ENCODE measurements at places on chromosomes 16 and 17.

DNA sequence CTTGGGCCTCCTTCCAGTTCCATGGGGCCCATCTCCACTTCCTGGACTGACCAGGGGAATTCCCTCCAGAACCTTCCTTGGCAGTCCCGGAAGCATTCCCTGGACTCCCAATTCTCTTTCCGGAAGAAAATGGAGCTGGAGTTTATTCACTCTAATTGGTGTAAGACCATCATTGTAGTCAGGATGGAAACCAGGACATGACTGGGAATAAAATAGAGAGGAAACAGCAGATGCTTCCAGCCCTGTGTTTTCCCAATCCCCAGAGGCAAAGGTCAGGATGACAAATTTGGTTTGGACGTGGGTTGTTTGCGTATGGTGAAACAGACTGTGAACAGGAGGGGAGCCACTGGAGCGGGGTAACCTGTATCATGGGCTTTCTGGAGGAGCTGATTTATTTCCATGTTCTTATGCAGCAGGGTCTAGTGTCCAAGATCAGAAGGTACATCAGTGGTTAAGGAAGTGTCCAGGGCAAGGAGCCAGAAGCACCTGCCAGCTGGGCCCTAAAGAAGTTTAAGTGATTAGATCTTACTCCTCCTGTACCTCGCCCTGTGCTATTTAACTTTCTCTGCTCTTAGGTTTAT is 8.5 kb upstream of the LONP2 start:
- DNase-seq, result no peak

DNA sequence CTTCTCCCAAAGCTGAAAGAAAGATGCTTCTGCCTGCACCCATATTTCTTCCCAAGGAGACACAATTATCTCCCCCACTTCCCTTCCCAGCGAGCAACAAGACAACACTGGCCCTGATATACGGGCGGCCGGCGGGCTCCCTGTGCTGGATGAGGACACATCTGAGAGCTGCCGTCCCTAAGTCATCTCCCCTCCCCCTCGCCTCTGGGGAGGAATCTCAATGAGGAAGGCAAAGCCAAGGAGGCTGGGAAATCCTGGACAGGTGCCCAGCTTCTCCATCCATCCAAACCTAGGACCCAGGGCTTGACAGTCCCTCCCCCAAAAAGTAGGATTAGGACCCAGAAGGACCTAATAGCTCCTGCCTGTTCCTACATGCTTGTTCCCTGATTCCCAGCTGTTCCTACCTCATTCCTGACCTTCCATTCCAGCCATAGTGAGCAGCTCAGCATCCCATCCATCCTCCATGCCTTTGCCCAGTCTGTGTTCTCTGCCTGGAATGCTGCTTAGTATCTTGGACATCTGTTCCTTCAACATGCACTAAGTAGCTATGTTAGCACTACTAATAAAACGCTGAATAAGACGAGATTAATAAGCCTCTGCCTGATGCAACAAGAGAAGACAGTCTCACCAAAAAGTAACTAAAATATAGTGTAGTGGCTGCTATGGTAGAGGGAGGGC is 167.9 kb downstream of the CCT6B start:
- no peak for DNase-seq

GRCh38 chr17:57609125-57609877 is 135.8 kb downstream of the CCDC182 start:
- no peak for DNase-seq

DNA sequence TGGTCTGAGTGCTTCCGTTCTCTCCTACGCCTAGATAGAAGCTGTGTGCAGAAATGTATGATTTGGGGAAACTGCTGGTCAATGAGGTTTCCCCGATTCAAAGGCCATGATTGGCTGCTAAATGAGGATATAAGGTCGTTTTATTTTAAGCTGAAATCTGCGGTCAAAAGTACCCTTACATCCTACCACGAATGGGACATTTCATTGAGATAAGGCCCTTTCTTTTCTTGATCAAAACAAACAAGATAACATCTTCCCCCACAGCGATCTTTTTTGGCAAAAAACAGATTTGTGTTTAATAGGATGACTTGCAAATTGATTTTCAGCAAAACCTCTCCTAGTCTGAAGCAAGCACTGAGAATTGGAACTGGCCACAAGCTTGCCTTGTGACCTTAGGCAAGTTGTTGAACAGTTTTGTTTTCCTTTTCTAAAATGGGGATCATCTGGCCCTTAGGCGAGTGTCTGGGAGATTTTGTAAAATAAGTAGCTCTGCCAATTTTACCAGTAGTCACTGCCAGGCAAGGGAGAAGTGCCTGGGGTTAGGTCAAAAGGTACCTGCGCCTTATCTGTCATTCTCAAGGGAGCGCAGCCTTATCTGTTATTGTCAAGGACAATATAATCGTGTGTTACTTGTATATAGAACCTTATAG is 635 bp downstream of the SCPEP1 start:
- no peak for DNase-seq

- no peak for DNase-seq
Observed at GRCh38 chr17:59825533-59826322, 67.0 kb downstream of the TUBD1 start.

DNA sequence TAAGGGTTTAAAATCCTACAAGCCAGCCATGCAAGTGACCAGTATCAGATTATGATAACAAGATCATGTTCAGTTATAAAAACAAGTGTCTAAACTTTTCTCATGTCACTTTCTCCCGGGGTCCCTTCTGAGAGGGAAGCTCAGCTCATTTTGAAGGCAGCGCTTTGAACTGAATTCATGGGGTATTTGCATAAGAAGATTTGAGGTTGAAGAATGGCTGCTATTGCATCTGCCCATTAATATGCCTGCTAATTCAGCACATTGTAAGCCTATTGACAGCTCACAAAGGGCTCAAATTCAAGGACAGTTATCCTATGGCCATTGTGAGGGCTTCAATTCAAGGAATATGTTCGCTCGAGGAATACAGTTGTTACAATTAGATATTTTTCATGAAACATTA is 290.2 kb upstream of the IRX3 start:
- peak; percentile 25 for DNase-seq

DNA sequence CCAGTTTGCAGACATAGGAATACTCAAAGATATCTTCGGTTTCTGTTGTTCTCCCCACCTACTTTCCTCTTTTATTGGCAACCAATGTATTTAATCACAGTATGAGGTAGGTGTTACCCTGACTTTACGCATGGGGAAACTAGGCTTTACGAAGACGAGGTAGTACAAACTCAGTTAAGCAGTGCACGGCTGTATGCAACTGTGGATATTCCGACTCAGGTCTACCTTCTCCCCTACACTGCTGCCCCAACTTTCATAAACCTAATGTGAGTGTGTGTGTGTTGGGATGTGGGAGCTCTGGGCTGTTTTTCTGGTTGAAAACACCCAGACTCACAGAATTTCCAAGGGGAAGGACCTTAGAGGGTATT is 1.2 kb upstream of the GPT2 start:
- no peak for DNase-seq

GRCh38 chr17:81189016-81189415 is 23.0 kb upstream of the AATK start:
- no peak for DNase-seq

GRCh38 chr16:59411961-59412841 is 678.1 kb upstream of the GOT2 start:
- peak; percentile 63 for DNase-seq

GRCh38 chr17:46964315-46965265 is 14.5 kb downstream of the RPRML start:
- DNase-seq, result no peak

DNA sequence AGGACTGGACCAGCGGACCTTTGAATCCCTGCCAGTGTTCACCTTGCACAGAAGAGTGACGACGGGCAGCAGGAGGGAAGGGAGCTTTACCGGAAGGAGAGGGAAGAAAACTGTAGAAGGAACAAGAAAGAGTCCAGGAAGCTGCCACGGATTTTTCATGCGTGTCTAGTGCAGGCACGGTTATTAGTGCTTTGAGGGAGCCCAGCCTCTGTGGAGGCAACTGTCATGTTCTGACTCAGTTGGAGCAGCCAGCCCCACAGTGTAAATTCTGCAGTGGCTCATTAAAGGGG is 6.5 kb upstream of the HOXB13 start:
- no peak for DNase-seq

DNA sequence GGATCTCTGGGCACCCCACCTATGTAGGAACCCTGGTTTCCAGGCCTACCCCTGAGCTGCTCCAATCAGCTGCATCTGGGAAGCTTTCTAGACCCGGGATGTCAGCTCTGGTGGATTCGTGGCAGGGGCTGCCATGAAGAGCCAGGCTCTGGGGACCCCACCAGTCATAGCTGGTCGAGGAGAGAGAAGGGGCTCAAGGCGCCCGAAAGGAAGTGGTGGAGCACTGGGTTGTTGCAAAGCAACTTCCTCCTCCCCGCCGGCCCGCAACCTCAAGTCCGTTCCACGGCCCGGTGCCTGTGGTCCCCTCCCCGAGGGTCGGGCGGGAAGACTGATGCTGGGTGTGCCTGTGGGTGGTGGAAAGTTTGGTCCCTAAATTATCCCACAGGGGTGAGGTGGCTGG is 10.2 kb downstream of the TBKBP1 start:
- no peak for DNase-seq

GRCh38 chr17:44338702-44339101 is 6.4 kb upstream of the GRN start:
- DNase-seq, result no peak

DNA sequence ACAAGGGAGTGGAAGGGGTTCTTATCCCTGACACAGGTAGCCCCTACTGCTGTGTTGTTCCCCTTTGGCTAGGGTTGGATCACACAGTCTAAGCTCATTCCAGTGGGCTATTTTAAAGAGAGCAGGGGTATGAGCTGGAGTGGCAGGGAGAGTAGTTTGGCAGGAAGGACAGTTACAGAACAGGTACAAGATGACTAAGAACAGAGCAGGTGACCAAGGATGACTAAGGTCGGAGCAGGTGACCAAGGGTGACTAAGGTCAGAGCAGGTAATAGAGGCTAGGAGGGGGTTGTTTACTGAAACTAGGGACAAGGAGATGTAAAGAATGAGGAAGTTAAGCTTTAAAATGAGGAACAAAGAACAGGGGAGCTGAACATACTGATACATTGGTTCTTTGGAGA is 58.8 kb downstream of the UTP18 start:
- DNase-seq, result no peak

DNA sequence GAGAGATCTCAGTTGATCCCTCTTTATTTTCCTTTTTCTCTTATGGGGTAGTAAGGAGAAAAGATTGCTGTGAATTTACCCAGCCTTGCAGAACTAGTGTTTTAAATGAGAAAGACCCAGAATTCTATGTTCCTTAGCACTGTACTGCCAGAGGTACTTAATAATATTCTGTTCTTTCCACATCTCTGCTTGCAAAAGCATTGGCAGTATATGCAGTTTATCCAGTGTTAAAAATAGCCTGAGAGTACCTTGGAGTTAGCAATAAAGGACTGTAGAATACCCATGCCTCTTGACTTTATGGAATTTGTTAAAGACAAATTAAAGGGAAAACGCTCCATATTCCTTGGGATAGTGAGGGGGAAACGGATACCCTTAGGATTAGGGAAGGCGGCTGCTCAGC is 11.9 kb downstream of the SLC7A6 start:
- DNase-seq, result no peak

DNA sequence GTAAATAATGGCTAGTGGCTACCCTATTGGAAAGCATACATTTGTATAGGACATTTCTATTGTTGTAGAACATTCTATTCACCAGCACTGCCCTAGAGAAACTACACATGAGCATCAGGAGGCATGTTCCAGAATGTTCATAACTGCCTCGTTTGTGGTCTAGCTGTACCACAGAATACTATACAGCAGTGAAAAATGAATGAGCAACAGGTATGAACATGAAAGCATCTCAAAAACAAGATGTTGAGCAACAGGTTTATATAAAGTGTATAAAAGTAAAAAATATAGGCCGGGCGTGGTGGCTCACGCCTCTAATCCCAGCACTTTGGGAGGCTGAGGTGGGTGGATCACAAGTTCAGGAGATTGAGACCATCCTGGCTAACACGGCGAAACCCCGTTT is 91.7 kb downstream of the BMERB1 start:
- DNase-seq, result no peak

DNA sequence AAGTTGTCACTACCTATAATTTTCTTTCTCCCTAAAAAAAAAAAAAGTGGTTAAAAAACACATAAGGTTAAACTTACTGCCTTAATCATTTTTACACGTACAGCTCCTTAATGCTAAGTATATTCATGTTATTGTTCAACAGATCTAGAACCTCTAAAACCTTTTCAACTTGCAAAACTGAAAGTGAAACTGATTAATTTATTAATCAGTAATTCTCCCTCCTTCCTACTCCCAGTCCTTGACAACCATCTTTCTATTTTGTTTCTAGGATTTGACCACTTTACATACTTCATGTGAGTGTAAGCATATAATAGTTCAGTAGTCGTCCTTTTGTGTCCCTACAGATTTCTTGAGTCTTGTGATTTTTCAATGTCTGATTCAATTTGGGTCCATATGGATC is 251.4 kb upstream of the KIF2B start:
- DNase-seq, result no peak

- DNase-seq, result no peak
Observed at GRCh38 chr16:74462361-74462760, 41.1 kb upstream of the CLEC18B start.

DNA sequence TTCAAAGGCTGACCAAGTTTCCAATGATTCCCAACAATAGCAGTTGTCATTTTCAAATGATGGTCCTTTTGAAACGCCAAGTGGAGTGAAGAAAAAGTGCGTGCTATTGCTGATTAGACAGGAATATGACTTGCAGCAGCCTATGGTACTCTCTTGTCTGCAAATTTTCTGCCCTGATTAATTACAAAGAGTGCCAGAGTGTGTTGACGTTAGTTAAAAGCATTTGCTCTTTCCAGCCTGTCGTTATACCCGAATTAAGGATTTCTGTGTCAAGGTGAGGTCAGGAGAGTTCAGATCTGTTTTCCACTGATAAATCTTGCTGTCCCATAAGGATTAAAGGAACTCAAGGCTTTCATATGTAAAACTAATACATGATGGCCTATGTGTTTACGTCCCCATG is 75.0 kb upstream of the ADAMTS18 start:
- DNase-seq, result peak; percentile 91

DNA sequence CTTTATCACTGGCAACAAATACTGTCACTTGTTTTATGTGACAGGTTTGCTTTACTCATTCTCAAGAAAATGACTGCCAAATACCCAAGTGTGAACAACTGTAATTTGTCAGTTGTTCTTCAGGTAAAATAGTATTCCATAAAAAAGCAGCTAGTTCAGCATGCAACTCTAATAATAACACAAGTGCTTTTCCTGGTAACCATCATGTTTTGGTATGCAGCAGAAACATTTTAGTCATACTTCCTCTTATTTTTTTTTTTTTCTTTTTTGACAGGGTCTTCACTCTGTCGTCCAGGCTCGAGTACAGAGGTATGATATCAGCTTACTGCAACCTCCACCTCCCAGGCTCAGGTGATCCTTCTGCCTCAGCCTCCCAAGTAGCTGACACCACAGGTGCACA is 4.6 kb downstream of the TERF2 start:
- DNase-seq, result no peak

GRCh38 chr16:48535831-48536613 is 74.0 kb downstream of the N4BP1 start:
- peak; percentile 43 for DNase-seq
